ENCODE measurements at places on chromosomes 2 and 18.

- DNase-seq, result peak; percentile 64
These were observed 18.0 kb downstream of the ARID5A start for GRCh38 chr2:96554293-96555145.

GRCh38 chr2:120430957-120431356, 85.0 kb downstream of the INHBB start:
- no peak for DNase-seq

DNA sequence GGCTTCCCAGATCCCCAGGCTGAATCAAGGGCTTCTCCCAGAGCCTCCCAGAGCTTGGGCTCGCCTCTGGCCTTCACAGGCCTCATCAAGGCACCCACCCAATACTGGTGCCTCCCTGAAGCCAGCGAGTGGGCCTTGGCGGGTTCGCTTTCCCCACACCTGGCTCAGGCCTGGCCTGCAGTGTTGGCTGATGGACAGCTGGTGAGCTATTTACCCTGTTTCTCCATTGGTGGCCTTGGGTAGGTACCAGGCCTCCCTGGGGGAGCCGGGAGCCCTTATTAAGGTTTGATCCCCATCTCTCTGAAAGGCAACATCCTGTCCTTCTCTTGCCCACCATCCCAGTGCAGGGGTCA, 18.2 kb upstream of the DUSP2 start:
- no peak for DNase-seq

GRCh38 chr2:242058116-242058680, 188.7 kb downstream of the RTP5 start:
- DNase-seq, result no peak

GRCh38 chr2:218834685-218835084, 3.1 kb upstream of the PRKAG3 start:
- DNase-seq, result no peak

- no peak for DNase-seq
These were observed 70.3 kb upstream of the CWC22 start for GRCh38 chr2:180077295-180077906.

DNA sequence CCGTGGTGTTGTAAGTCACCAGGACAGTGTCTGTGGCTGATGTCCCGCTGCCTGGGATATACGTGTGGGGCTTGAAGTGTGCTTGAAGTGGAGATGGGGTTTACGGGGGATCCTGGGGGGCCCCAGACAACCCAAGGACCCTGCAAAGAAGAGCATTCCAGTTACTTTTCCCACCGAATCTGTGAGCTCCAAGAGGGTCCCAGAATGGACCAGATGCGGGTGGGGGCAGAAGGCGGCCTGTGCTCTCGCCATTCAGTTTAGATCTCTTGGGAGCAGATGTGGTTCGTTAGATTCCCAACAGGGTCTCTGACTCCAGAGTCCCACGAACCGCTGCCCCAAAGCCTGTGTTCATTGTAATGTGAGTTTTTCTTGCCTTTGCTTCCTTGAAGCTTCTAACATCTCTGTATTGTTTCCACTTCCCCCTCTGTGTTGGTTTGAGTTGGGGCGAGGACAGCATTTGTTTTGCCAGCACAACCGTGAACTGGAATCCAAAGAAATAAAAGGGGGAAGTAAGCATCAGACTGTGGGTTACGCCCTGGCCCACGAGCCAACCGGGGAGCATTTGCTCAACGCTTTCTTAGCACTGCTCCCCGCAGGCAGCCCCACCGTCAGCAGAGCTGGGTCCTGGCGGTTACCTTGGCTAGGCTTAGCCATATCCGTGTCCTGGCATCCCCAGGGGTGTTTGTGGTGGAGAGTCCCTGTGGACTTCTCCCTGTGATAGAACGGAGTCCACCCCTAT, 92.1 kb downstream of the SH3BP4 start:
- DNase-seq, result no peak

DNA sequence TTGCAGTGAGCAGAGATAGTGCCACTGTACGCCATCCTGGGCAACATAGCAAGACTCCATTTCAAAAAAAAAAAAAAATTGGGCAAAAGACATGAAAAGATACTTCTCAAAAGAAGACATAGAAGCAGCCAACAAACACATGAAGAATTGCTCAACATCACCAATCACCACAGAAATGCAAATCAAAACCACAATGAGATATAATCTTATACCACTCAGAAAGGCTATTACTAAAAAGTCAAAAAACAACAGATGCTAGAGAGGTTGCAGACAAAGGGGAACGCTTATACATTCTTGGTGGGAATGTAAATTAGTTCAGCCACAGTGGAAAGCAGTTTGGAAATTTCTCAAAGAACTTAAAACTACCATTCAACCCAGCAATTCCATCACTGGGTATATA, 43.1 kb upstream of the CHAC2 start:
- DNase-seq, result no peak

DNA sequence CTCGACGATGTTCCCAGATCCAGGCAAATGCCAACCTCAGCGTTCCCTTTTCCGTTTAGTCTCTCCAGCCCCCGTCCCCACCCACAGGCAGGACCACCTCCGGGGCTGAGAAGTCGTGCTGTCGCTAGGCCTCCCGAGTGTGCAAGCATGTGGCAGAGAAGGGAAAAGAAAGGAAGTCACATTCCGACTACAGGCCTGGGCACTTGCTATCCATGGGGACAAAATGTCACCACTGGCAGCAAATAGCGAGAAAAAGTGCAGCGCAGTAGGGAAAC, 420 bp downstream of the PIGN start:
- no peak for DNase-seq

- DNase-seq, result no peak
These were observed 56.0 kb downstream of the PARD6G start for GRCh38 chr18:80191264-80191663.

GRCh38 chr2:58449286-58450010, 208.3 kb upstream of the FANCL start:
- no peak for DNase-seq

GRCh38 chr18:67496469-67496868, 20.1 kb downstream of the DSEL start:
- DNase-seq, result no peak

GRCh38 chr2:10332402-10333246, 29.9 kb downstream of the HPCAL1 start:
- peak; percentile 49 for DNase-seq
